Liver (tissue), 10 donors: ENCODE measurements at places on chromosomes 3 and 15. TPM values are rescaled to one million over a fixed set of nuclear protein-coding genes. Genes with fewer than 3 reads are reported as not detected.

- H3K4me3 ChIP-seq, result no peak overlapping the region
- no peaks in the 10 kb centered on the region for H3K36me3 ChIP-seq
- no peak for DNase-seq
- peaks cover 4% of the 10 kb centered on the region for H3K4me1 ChIP-seq
- H3K27ac ChIP-seq, result no peak overlapping the region
- H3K27me3 ChIP-seq, result no peaks in the 10 kb centered on the region
Measured at GRCh38 chr3:46857485-46858341, 5.5 kb downstream of the MYL3 start.

- DNase-seq, result peak; percentile 36
- H3K27ac ChIP-seq, result no peak overlapping the region
Measured at GRCh38 chr3:137692803-137693431, 71.2 kb upstream of the SOX14 start.

GRCh38 chr3:50605901-50606326 is 5.7 kb downstream of the CISH start:
- peak overlapping the region; percentile 94 for H3K27ac ChIP-seq
- DNase-seq, result no peak
- no peak overlapping the region for H3K4me3 ChIP-seq
- peaks cover 16% of the 10 kb centered on the region for H3K36me3 ChIP-seq
- no peaks in the 10 kb centered on the region for H3K27me3 ChIP-seq
- H3K4me1 ChIP-seq, result peaks cover 19% of the 10 kb centered on the region

GRCh38 chr3:25903371-25904129 is 113.7 kb downstream of the OXSM start:
- no peak overlapping the region for H3K27ac ChIP-seq
- H3K4me1 ChIP-seq, result no peaks in the 10 kb centered on the region
- no peak overlapping the region for H3K4me3 ChIP-seq
- no peak for DNase-seq
- H3K27me3 ChIP-seq, result no peaks in the 10 kb centered on the region

DNA sequence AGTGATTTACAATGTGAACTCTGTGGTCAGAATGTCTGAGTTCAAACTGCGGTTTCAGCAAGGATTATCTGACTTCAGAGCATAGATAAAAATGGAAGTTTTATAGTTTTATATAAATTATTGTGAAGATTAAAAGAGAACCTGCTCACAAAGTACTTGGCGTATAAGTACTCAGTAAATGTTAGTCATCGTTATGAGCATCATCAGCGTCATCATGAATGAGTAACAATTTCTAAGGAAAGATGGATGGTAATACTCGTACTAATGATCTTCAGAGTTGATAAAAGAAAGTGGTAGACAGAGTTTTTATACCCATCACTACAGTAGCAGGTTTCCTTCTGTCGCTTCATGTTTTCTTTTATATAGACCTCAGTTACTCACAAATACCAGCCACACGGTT is 341.8 kb downstream of the RAP2B start:
- no peaks in the 10 kb centered on the region for H3K27me3 ChIP-seq
- H3K4me1 ChIP-seq, result no peaks in the 10 kb centered on the region
- H3K27ac ChIP-seq, result no peak overlapping the region

GRCh38 chr3:134485075-134485717 is 589 bp downstream of the ANAPC13 start:
- peak overlapping the region; percentile 89 for H3K4me3 ChIP-seq
- DNase-seq, result no peak
- H3K27me3 ChIP-seq, result no peaks in the 10 kb centered on the region
- peaks cover 2% of the 10 kb centered on the region for H3K4me1 ChIP-seq
- H3K27ac ChIP-seq, result peak overlapping the region; percentile 100

DNA sequence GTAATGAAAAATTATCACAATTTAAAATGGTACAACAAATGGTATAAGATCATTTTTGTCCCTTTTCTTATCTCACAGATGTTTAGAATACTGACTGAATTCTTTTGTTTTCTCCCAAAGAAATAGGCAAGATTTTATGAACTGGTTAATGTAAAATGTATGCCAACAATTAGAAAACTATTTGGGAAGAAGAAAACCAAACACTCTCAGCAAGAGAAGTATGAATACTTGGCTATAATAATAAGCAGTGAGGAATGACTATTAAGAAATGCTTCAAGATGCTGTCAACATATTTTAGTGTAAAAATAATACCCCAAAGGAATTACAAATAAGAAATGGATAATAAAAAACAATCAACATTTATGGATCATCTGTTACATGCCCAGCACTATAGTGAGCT is 18.5 kb downstream of the SHQ1 start:
- DNase-seq, result no peak
- H3K27me3 ChIP-seq, result no peaks in the 10 kb centered on the region
- peaks cover 5% of the 10 kb centered on the region for H3K36me3 ChIP-seq
- no peaks in the 10 kb centered on the region for H3K4me1 ChIP-seq
- H3K4me3 ChIP-seq, result no peak overlapping the region

- no peak overlapping the region for H3K27ac ChIP-seq
- no peak overlapping the region for H3K4me3 ChIP-seq
- peaks cover 8% of the 10 kb centered on the region for H3K36me3 ChIP-seq
- H3K27me3 ChIP-seq, result no peaks in the 10 kb centered on the region
- no peaks in the 10 kb centered on the region for H3K4me1 ChIP-seq
Measured at GRCh38 chr15:45611305-45611704, 23.5 kb upstream of the SQOR start.

- peak; percentile 71 for DNase-seq
- H3K4me3 ChIP-seq, result no peak overlapping the region
- no peak overlapping the region for H3K27ac ChIP-seq
- H3K27me3 ChIP-seq, result peaks cover 28% of the 10 kb centered on the region
Measured at GRCh38 chr15:67820992-67821783, 4.1 kb upstream of the SKOR1 start.

GRCh38 chr3:66376568-66376967 is 124.3 kb downstream of the LRIG1 start:
- peaks cover 3% of the 10 kb centered on the region for H3K36me3 ChIP-seq
- no peak overlapping the region for H3K4me3 ChIP-seq
- H3K27ac ChIP-seq, result peak overlapping the region; percentile 11

DNA sequence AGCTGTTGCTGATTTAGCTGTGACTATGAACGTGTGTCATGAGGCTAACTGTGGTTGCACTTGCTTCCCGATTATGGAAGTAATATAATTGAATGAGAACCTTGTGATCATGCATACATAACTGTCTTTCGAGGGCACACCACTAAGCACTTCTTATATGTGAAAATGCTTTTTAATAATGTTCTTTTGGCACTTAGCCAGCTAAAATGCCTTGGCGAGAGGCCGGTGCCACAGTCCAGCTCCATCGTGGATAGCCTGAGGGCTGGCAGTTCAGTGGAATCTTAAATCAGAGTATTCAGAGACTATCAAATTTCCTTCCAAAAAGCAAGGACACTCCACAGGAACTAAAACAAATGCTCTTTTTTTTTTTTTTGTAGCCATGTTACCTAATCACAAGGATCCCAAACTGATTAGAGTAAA is 161.6 kb upstream of the FRMD4B start:
- DNase-seq, result no peak
- H3K36me3 ChIP-seq, result no peaks in the 10 kb centered on the region
- H3K4me1 ChIP-seq, result peaks cover 3% of the 10 kb centered on the region
- no peak overlapping the region for H3K27ac ChIP-seq
- H3K4me3 ChIP-seq, result no peak overlapping the region

DNA sequence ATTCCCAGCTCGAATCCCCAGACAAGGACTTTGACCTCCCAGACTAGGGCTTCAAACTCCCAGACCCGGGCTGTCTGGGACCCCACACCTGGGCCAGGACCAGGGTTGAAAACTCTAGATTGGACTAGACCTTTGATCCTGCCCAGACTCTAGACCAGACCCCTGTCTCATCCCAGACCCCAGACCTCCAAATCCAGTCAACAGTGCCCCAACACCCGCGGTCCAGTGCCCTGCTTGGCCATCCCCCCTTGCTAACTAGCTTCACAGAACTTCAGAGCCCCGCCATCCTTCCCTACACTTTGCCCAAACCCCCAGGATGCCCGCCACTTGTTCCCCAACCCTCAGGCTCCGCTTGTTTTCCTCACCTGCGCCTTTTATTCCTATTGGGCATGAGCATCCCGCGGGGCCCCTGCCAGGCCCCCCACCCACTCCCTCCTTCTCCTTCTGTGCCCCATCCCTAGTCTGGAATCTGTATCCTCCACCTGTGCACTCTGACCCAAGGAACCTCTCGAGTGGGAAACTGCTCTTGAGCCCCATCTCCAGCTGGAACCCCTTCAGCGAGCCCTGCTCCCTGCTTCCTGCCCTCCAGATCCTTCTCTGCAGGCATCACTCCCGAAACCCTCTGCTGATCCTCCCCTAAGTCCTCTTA is 604 bp downstream of the GNAI2 start:
- no peak for DNase-seq
- peak overlapping the region; percentile 89 for H3K27ac ChIP-seq
- H3K4me1 ChIP-seq, result peaks cover 46% of the 10 kb centered on the region

DNA sequence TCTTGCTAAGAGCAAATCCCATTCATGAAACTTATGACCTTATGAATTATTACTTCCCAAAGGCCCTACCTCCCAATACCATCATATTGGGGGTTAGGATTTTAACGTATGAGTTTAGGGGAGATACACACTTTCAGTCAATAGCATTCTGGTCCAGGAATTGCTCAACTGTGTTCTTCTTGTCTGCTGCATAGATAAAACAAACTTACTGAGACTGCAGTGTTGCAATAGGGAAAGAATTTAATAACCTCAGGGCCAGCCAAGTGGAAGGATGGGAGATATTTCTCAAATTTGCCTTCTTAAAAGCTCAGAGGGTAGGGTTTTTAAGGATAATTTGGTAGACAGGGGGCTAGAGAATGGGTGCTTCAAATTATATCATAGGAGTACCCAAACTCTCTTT is 625.8 kb downstream of the OTOL1 start:
- DNase-seq, result no peak
- H3K27me3 ChIP-seq, result no peaks in the 10 kb centered on the region
- no peaks in the 10 kb centered on the region for H3K4me1 ChIP-seq
- H3K36me3 ChIP-seq, result no peaks in the 10 kb centered on the region
- no peak overlapping the region for H3K27ac ChIP-seq

Gene CASR
- total RNA-seq, result 0.05 TPM

Gene GALNT15
- under 0.01 TPM for total RNA-seq

Gene GXYLT2
- 0.08 TPM for total RNA-seq

Gene DUOX2
- not detected for total RNA-seq

Gene SLC9C1
- 0.28 TPM for total RNA-seq

Gene CLRN1
- not detected for total RNA-seq
